ENCODE measurements at places on chromosomes 2 and 18.
A peak's percentile ranks its signal among the peaks of the same experiment; 100 is the strongest.

DNA sequence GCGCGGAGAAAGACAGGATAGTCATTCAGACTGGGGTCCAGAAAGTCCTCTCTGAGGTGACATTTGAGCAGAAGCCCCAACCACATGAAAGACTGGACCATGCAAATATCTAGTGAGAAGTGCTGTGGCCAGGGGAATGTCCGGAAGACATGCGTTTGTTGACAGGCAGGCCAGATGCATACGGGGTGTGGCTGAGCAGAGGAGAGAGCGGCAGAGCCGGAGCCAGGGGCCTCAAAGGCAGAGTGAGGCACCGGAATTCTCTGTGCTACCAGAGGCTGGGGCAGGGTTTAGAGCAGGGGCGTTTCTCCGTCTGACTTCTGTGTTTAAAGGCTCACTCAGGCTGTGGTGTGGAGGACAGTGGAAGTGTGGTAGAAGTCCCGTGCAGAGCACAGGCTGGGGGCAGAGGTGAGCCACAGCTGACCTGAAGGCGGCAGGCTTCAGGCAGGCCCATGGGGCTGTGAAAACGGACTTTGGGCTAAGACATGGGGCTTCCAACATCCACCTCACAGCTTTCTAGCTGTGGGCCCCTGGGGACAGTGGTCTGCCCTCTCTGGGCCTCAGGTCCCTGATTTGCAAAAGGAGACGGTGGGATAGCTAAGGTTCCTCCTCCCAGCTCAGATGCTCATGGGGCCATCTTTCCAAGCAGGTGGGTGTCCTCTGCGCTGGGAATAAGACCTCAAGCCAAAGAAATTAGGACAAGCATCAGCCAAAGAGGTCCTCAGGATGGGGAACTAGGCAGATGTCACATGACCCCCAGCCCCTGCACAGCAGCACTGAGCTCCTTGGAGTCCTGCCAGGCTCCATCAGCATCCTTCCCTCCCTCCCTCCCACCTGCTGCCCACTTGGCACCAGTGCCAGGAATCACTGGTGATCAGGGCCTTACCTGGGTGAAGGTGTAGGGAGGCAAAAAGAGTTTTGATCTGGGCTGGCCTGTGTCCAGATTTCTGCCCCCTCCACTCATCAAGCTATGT is 11.2 kb downstream of the RUFY4 start:
- no peak for DNase-seq

- DNase-seq: no peak
Measured at GRCh38 chr2:64945973-64946768, 43.0 kb upstream of the SLC1A4 start.

DNA sequence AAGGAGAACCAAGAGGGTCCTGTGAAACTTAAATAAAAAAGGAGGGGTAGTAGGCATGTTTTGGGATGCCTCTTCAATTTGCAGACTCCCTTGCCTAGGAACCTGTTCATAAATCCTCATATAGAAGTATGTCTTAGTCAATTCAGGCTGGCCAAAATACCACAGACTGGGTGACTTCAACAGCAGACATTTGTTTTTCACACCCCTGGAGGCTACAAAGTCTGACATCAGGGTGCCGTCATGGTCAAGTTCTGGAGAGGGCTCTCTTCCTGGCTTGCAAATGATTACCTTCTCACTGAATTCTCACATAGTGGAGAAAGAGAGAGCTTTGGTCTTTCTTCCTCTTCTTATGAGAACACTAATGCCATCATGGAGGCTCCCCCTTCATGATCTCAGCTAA is 4.1 kb upstream of the TCF4 start:
- DNase-seq: no peak

GRCh38 chr2:120860579-120860922 is 124.9 kb downstream of the GLI2 start:
- no peak for DNase-seq

DNA sequence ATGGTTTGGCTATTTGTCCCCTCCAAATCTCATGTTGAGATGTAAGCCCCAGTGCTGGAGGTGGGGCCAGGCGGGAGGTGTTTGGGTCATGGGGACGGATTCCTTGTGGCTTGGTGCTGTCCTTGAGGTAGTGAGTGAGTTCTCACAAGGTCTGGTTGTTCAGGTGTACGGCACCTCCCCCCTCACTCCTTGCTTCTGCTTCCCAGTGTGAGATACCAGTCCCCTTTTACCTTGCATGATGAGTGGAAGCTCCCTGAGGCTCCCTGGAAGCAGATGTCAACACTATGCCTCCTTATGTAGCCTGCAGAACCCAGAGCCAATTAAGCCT is 232.6 kb downstream of the LDLRAD4 start:
- DNase-seq: no peak

GRCh38 chr2:224650815-224651439 is 65.2 kb downstream of the CCDC195 start:
- DNase-seq: peak; percentile 28

- peak; percentile 86 for DNase-seq
Measured at GRCh38 chr18:44679056-44679913, 1.4 kb upstream of the SETBP1 start.

DNA sequence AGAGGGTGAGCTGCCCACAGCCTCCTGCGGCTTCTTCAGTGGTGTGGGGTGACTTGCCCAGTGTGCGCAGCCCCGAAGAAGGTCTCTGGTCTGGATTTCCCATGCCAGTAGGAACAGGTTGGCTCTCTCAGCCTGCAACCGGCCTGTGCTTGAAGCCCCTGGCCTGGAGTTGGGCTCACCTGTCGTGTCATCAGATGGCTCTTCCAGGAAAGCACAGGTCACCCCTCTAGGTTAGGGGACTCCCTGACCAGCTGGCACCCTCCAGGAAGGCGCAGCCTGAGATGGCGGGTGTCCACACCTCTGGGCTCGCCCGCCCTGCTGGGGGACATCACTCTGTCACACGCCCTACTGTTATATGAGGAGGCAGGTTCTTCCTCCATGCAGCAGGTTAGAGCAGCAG is 179.8 kb downstream of the SEPTIN10 start:
- no peak for DNase-seq

GRCh38 chr2:70947556-70948184 is 12.0 kb downstream of the ATP6V1B1 start:
- no peak for DNase-seq

GRCh38 chr2:95266781-95267430 is 7.3 kb upstream of the PROM2 start:
- no peak for DNase-seq

DNA sequence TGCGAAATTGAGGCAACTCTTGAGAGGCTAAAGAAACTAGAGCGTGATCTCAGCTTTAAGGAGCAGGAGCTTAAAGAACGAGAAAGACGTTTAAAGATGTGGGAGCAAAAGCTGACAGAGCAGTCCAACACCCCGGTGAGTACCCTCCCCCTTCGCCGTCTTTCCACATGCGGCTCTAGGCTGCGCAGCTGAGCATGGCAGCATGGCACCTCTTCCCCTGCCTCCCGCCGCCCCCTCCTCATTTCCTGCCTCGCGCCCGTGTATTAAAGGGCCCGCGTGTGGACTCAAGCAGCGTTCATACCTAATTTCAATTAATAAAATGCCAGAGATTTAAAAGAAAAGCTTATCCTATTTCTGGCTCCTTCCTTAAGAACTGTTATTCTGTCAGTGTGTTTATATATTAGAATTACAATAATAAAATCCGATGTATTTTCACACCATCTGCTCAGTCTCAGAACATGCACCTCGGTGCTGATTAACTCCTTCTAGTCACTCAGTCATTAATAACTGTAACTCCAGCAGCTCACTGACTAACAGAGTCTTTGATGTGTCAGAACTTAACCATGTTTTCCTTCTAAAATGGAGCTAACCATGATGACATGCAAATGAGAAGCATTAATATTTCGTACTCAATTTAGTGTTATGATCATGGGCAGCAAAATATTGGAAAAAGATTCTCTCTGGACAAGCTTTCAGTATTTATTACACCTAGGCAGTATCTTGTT is 137.4 kb upstream of the CDCA7 start:
- no peak for DNase-seq

DNA sequence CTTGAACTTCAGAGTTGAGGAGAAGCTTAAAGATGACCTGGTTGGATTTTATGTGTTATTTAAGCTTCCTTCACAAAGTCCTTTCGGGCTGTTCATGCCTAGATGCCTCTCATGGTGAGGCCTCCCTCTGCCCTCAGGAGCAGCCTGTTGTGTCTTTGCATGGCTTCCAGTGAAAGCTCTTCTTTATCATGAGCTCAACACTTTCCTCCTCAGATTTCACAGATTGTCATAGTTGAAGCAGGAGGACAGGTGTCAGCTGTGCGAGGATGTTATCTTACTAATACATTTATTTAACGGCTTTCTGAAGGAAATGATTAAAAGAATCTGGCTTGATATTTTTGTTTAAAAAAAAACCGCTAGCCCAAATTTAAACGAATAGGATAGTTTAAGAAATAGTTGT is 48.8 kb upstream of the ITSN2 start:
- DNase-seq: no peak

- DNase-seq: no peak
Measured at GRCh38 chr2:222709191-222709891, 37.9 kb downstream of the MOGAT1 start.

GRCh38 chr2:150309311-150310080 is 178.0 kb downstream of the RND3 start:
- DNase-seq: peak; percentile 40

DNA sequence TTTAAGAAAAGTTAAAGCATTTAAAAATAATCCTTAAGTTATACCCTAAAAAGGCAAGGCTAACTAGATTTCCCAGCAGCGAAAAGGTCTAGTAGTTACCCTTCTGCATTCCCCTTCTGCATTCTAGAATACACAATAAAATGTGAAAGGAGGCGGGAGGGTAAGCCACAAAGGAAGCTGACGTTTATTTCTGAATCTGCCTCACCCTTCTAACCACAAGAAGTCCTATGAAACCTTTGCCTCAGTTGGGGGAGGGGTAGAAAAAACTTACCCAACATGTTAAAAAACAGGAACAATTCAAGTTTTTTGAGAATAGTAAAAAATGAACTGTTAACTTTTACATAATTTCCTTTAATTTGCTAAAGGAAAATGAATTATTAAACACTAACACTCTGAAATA is 11.3 kb downstream of the STK17B start:
- peak; percentile 51 for DNase-seq

DNA sequence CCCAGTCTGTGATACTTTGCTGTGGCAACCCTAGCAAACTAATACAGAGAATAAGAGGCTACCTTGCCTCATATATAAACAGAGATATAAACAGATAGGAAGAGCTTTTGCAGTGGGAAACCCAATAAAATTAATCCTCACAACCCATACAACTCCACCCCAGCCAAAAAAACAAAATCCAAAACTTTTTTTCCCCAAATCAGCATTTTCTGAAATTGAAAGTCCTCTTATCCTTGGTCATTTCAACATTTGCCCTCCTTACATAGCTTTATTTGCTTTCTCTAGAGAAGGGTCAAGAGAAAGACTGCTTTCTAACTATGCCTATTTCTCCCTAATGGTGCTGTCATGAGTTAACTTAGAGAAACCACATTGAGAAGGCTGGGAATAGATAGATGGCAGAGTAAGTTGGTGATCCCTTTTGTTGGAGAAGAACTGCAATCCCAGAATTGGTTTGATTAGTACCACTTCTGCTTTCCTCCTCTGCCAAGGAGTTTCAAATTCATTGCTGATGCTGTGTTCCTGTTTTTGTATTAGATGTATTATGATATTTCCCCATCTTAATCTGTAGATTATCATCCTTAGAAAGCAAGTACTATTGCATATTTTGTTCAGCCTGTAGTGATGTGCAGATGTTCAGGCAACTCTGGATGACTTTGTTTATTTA is 76.5 kb upstream of the B3GNT2 start:
- DNase-seq: no peak

- no peak for DNase-seq
Measured at GRCh38 chr2:18503376-18504228, 56.9 kb downstream of the RDH14 start.

- no peak for DNase-seq
Measured at GRCh38 chr2:68548396-68548795, 81.0 kb downstream of the APLF start.

GRCh38 chr2:29079887-29080286 is 5.6 kb upstream of the PCARE start:
- no peak for DNase-seq

- DNase-seq: no peak
Measured at GRCh38 chr2:227430639-227431038, 41.3 kb upstream of the AGFG1 start.

- no peak for DNase-seq
Measured at GRCh38 chr2:9681427-9681817, 50.6 kb upstream of the YWHAQ start.

GRCh38 chr2:191410646-191411436 is 165.6 kb downstream of the MYO1B start:
- DNase-seq: no peak

DNA sequence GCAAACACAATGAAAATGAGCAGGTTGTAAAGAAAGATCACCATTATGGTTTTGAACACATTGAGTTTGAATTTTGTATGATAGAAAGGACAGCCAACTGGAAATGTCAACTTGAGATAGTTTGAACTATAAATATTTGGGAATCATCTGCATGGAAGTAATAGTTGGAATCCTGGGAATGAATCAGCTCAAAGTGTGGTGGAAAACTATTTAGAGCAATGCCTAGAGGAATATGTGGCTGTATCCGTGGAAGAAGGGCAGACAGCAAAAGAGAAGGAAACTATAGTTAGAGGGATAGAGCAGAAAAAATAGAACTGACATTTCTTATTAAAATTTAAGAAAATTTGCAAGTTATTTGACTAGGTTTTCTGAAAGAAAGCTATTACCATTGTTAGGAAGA is 112.5 kb upstream of the OTX1 start:
- no peak for DNase-seq

- no peak for DNase-seq
Measured at GRCh38 chr2:163553601-163554000, 182.2 kb downstream of the FIGN start.

GRCh38 chr2:236369661-236370062 is 105.5 kb upstream of the ASB18 start:
- no peak for DNase-seq

DNA sequence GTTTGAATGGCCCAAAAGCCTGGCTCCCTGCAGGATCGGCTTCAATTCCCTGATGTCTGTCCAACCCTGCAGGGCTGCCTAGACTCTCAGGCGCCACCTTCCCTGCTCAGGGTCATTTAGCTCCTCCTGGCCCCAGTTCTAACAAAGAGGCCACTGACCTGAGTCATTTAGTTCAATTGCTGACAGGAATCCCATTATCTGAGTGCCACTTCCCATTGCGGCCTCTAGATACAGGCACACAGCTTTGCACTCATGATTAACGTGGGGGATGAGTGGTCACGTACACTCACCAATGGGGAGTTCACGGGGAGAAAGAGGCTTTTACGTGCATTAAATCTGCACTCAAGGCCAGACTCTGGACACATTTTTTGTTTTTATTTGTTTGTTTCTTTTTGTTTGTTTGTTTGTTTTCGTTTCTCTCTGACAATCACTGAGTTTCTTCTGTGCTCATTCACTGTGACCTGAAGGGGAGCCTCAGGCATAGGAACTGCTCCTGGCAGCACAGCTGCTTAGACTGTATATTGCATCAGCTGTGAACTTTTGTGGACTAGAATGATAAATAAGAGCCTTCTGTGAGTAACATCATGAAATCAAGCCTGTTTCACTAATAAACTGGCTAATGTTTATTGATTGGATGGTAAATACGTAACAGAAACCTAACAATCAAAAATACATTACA is 118.9 kb upstream of the CTNNA2 start:
- DNase-seq: no peak

Data from prostate gland (tissue), 2 donors.